ENCODE measurements at places on chromosomes 5 and 9.

DNA sequence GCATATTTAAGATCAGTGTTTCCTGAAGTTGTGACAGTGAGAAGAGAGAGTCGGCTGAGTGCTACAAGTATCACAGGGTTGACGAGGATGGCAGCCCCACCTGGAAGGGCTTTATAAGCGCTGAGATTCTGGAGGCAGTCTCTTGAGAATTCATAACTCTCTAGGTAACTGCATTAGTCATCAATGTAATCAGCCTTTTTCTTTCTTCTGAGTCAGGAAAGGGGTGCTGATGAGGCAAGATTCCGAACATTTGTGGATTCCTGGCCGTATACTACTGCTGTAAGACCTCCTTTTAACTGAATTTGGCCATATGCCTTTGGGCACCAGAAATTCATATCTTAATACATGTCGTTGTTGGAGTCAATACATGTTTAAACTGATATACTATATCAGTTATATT is 6.6 kb upstream of the RNF20 start:
- DNase-seq: no peak

- no peak for DNase-seq
Observed at GRCh38 chr5:125370461-125371205, 624.2 kb upstream of the ZNF608 start.

DNA sequence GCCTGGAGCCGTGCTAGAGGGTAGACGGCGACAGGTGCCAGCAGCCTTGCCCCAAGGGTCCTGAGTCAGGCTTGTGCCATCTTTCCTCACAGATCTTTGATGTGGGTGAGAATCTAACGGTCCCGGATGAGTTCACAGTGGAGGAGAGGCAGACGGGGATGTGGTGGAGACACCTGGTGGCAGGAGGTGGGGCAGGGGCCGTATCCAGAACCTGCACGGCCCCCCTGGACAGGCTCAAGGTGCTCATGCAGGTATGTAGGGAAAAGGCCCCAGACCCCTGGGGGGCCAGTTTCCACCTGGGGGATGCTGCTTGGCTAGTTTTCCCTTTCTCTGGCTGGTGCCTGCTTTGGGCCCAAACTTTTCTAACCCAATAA is 24.0 kb downstream of the PTGES2 start:
- DNase-seq: peak; percentile 76

DNA sequence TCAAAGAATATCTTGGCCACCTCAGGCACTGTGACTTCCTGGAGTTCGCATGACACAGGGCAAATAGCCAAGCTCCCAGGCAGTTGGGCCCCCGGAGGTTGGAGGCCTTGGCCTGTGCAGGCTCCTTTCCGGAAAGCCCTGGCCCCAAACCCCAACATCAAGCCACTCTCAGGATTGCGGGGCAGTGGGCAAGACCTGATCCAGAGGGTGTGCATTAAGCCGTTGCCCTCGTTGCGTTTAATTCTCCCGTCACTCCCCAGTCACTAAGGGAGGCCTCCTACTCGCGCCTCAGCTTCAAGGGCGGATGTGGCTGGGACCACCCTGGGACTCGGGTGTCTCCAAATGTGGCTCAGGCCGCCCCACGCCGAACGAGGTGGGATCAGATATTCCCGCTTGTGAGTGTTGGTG is 60.1 kb downstream of the TMEM174 start:
- DNase-seq: no peak

GRCh38 chr5:54309276-54309675 is 1.1 kb downstream of the ARL15 start:
- no peak for DNase-seq

- DNase-seq: no peak
Observed at GRCh38 chr5:9212605-9213004, 333.3 kb downstream of the SEMA5A start.

DNA sequence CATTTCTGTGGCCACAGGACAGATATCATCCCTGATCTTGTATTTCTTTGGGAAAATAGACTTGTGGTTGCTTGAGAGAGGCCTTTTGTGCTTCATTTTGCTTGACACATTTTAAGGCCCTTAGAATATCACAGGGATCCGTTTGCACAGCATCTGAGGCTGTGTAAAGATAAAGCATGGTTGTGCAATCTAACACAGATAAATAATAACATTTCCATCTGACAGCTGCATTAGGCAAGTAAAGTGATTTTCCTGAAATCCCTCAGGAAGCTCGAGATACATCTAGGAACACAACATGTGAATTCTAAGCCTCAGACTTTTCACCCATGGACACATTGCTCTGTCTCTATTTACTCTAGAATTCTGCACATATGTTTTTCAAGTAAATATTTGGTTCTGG is 212.8 kb upstream of the ADAMTSL1 start:
- DNase-seq: no peak

DNA sequence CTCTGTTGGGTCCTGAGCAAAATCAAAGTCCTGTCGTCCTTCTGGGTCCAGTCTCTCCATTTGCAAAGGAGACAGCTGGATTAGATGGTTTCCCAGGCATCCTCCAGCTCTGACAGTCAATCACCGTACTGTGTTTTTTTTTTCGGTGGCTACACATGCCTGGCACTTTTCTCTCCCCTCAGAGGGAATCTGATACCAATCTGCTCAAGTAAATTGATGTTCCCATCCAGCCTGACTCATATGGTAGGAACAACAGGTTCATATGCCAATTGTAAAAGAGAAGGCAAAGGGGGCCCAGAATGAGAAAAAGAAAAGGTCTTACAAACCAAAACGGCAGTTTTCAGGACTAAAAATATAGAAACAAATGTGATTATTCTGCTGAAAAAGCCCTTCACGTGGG is 1.2 kb downstream of the FBXO10 start:
- no peak for DNase-seq

- no peak for DNase-seq
Observed at GRCh38 chr5:132501961-132502931, 11.7 kb upstream of the IRF1 start.

DNA sequence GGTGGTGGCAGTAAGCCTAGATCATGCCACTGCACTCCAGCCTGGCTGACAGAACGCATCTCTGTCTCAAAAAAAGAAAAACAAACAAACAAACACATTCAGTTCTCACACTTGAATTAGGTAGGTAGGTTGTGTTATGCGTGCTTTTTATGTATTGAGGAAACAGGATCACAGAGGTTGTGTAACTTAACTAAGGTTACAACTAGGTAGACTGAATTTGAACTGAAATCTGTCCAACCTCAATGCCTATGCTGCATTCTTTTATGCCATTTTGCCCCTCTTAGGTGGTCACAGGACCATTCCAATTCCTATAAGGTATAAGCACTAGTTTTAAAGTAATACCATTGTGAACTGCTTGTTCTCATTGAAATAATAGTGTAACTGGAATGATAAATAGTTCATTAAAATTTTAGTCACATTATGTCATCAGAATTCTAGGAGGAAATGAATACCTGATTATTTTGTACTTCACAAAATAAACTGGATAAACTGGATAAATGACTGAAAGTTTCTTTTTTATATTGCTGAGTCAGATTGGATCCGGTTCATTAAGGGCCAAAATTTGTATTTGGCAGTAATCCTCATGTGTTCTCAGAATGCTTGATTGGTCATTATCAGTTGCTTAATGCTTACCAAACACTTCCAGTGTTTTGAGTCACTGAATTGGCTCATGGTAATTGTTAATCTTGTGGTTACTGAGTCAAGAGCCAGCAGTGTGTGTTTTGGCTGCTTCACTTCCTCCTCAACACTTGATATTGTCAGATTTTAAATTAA is 7.1 kb downstream of the UBAP1 start:
- DNase-seq: no peak

GRCh38 chr9:110579862-110580219 is 300 bp upstream of the SVEP1 start:
- no peak for DNase-seq

GRCh38 chr5:144945503-144945902 is 774.8 kb downstream of the KCTD16 start:
- no peak for DNase-seq

DNA sequence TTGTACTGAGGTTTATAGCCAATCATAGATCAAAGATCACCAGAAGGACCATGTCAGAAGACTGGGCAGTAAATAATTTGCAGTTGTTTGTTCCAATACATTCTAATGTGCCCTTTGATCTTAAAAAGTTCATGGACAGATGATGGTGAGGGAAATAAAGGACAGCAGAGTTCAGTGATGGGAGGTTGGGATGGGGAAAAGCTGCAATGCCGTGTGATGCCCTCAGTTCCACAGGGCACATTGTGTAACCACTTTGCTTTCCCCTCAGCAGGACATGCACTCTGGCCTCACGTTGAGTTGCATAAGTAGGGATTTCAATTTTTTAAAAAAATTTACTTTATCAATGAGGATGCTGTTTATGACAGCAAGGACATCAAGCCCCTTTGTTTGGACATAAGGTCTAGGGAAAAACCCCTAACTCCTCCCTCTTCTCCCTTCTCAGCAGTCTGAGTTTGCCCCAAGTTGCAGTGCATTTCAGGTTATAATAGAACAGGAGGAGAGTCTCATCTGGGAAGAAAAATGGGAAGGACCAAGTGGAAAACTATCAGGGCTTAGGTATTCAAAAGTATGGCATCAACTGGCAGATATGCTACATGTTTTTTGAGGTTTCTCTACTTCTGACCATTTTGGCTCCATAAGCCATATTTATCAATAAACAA is 83.1 kb upstream of the TMED7 start:
- DNase-seq: no peak

DNA sequence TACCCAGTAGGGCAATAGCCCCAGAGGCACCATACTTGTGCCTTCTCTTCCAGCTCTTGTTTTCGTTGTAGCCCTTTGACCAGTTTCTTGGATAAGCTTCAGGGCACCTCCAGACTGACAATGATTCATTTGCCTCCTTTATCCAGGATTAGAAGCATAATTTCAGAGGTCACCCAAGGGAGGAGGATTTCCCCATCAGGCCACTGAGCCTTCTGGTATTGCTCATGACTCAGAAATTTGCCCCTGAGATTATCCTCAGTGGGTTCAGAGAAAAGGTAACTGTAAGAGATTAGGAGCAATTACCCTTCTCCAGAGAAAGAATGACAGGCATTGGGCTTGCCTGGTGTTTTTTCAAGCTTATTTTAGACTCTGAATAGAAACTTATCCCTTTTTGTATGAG is 147.9 kb downstream of the MSX2 start:
- no peak for DNase-seq

DNA sequence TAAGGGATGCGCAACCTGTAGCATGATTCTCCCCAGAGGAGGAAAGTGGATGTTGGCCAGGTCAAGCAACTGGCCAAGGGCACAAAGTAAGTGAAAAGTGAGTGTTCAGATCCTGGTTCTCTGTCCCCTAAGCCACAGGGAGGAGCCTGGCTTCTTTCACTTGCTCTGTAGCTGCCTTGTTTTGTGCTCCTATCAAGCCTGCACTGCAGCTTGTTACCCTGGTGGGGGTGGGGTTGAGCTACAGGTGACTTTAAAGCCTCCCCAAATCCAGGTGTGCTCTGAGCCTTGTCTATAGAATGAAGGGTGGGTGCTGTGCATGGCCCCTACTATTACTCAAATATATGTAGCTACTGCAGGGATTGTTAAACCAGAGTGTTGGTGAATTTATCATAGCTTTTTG is 32.9 kb downstream of the RALGPS1 start:
- DNase-seq: peak; percentile 29

DNA sequence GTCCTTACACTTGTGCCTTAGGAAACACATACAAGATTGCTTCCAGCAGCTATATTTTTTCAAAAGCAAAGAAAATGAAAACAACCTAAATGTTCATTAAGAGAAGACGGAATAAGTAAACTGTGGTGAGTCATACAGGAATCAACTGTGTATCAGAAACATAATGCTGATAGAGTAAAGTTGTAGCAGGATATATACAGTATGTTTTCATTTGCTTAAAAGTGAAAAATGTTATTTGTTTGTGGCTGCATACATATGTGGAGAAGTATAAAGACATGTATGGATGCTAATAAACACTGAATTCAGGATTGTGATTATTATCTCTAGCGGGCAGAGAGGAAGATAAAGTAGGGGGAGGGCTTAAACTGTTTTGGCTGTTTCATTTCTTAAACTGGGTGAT is 8.3 kb downstream of the DCTN4 start:
- DNase-seq: no peak

DNA sequence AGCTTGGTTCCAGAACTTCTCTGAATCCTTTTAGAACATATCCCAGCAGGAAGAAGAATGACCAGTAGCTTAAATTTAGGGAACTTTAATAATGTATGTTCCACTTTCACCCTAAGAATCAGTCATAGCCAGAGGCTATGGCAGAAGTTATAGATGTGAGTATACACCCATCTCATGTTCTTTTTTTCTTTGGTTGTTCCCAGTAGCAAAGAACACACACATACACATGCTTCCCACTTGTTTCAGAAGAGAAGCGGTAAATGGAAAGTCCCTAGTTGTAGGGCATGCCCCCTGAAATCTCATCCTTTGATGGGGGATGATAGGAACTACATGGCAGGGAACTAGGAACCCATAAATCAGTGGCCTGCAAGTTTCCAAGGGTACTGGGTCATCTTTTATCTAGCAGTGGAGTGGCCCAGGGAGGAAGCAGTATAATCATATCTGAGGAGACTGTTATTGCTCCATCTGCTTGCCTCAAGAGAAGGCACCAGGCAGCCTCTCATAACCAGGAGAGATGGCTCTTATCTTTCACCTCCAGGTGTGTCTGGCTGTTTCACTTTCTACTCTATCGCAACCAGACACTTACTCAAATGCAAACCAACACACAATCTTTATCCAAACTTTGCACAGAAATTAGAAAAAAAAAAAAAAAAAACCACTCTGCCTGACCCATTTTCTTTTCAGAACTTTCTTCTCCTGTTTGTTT is 109.5 kb downstream of the SNCAIP start:
- no peak for DNase-seq

- DNase-seq: no peak
Observed at GRCh38 chr5:67723873-67724272, 491.7 kb upstream of the PIK3R1 start.

GRCh38 chr9:136328622-136329041 is 1.3 kb downstream of the GPSM1 start:
- no peak for DNase-seq

GRCh38 chr9:127076860-127077643 is 45.4 kb downstream of the ANGPTL2 start:
- no peak for DNase-seq

GRCh38 chr9:127568971-127569885 is 42.8 kb upstream of the STXBP1 start:
- DNase-seq: peak; percentile 74

- no peak for DNase-seq
Observed at GRCh38 chr9:123373447-123373923, 17.5 kb downstream of the CRB2 start.

DNA sequence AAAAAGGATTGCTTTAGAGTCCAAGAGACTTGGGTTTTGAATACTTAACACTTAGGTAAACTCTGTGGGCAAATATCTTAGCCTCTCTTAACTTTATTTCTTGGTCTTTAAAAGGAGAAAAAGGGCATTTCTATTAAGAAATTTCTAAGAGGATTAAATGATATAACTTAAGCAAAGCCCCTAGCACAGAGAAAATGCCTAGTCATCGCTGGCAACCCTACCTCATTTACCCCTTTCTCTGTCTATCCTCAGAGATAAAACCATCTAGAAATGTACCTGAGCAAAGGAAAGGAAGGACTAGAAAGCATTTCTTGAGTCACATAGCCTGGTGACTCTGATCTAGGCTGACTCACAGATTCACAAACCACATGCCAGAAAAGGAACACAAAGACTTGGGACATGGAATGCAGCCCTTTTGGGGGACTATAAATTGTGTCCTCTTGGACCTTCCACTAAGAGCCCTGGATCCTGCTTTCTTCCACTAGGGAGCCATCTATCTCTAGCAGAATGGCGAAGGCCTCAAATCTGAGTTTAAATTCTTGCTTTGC is 120.6 kb downstream of the FOXD1 start:
- no peak for DNase-seq

GRCh38 chr5:108345541-108346171 is 36.2 kb downstream of the FBXL17 start:
- DNase-seq: no peak

GRCh38 chr5:14451871-14452270 is 129.7 kb upstream of the OTULINL start:
- no peak for DNase-seq
